WERI-Rb-1 (cell line): ENCODE measurements at places on chromosomes 5 and 9.

DNA sequence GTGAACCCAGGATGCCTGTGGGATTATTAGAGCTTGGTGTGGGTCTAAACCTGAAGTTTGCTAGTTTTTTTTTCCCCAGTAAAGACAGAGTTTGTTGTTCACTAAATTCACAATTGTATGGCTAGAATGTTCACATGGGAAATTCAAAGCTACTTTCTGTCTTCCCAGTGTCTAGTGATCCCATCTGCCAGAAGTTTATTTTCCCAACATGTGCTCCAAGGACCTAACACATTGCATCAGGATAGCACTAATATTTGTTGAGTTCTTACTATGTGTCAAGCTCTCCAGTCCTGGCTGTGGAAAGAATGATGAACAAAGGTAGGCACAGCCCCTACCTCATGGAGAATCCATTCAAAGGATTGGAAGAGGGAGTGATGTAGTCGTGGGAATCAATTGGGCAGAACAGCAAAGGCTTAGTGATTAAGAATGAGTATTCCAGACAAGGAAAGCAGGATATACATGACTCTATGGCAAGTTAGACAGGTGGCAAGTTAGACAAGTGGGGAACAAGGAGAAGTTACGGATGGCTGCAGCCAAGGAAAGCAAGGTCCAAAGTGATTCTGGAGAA is 521.5 kb upstream of the WWC1 start:
- no peak for DNase-seq

GRCh38 chr5:67025457-67025856 is 171.1 kb downstream of the CD180 start:
- no peak for DNase-seq

- no peak for DNase-seq
Measured at GRCh38 chr9:127277099-127277498, 12.5 kb downstream of the GARNL3 start.

DNA sequence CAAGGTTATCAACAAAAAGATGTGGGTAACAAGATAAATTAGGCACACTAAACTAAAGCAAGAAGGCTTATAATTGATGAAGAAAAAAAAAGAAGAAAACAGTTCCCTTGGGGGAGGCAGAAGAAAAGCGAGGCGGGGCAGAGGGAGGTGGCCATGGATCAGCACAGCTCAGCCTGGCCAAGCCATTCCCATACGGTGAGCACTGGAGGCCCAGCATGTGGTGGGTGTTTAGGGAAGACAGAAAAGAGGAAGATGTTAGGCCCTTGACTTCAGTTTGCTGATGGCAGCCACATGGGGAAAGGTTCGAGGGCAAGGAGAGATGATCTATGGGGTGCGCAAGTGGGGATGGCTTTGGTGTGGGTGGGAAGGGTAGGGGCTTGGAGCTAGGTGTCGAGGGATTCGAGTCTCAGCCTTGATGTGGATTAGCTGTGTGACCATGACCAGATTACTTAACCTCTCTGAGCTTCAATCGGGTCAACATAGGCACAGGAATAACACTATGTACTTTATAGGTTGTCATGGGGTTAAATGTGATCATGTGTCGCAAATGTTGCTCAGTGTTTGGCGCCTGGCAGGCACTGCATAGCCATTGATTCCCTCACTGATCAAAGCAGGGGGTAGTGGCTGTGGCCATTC is 10.3 kb upstream of the STC2 start:
- DNase-seq, result no peak

- no peak for DNase-seq
Measured at GRCh38 chr5:15191012-15191411, 309.0 kb upstream of the FBXL7 start.

- no peak for DNase-seq
Measured at GRCh38 chr9:36969216-36969771, 64.8 kb downstream of the PAX5 start.

- no peak for DNase-seq
Measured at GRCh38 chr9:27227192-27227591, 69.8 kb downstream of the EQTN start.

- DNase-seq, result no peak
Measured at GRCh38 chr9:34417734-34418133, 40.6 kb downstream of the FAM219A start.

- no peak for DNase-seq
Measured at GRCh38 chr5:141785135-141785534, 93.1 kb downstream of the PCDH1 start.

DNA sequence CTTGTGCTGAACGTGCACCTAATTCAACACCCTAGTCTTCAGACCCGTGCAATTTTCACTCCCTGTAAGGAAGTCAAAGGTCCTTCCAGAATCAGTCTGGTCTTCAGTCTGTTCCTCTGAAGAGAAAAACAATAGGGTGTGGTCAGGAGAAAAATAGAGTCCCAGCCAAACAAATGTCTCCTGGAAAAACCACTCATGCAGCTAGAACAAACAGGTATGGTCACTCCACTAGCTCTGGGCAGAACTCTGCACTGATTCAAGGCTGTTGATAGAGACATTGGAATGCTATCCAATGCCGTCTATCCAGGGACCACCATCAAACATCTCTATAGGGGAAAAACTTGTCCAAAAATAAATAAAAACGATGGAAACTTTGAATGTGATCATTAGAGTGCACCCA is 81.8 kb upstream of the MAP3K1 start:
- no peak for DNase-seq
